ENCODE measurements at places on chromosomes 3 and 15.

DNA sequence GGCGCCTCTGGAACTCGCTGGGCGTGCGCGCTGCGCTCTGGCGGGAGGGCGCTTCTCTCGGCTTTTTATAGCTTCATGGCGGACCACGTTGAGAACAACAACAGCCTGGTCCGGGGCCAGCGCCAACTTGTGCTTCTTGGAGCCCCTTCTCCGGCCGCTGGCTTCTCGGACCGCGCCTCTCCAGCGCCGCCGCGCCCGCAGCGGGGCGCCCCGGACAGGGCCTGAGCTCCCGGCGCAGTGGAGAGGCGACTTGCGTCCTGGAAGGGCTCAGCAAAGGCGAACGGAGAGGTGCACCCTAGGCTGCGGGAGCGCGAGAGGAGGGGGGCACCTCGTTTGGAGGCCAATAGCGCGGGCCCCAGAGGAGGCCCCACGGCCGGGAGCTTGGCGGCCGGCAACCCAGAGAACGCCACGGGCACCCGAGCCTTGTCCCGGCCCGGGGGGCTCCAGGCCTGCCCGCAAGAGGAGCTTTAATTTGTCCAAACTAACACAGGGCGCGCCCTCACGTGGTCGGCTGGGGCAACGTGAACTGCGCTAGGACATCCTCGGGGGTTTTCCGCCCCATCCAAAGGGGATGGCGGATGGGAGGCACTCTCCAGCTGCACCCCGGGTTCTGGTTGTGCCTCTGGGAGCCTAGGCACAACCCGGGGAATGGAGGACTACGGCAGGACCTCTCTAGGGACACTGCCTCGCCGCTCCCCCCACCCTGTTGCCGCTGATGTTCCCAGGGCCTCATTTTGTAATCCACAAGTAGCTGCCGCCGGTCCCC is 37.8 kb downstream of the HMCES start:
- peak; percentile 94 for DNase-seq

GRCh38 chr3:174949523-174949922 is 90.4 kb downstream of the NAALADL2 start:
- DNase-seq, result no peak

DNA sequence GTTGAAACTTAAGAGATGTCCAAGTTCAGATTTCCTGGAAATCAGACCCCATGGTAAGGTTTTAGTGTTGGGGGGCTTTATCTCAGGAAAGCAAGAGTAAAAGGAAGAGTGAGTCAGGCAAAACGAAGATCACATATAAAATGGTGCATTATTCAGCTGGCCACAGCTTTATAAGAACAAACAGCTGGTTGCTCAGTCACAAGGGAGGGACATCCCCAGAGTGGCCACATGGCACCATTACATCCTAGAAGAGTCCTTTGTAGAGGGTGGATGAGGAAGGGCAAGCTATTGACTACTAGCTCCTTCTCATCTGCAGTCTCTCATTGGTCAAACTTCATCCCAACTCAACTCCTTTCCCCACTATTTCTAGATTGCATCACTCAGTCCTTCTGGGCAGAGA is 68.3 kb upstream of the COL8A1 start:
- DNase-seq, result no peak

DNA sequence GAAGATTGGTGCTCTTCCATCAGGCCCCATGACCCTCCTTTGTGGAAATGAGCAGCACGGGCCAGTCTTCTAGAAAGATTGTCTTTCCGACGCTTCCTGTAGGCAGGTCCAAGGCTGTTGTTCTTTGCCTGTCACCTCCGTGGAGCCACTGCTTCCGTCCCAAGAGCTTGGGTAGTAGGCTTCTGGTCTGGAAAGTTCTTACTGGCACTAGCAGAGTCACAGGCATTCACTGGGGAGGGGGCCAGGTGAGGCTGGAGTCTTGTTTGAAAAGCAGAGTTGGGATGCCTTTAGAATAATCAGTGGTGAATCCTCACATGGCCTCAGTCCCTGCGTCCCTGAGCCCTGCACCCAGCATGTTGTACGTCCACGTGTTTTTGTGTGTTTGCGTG is 76.2 kb upstream of the ADPGK start:
- no peak for DNase-seq

GRCh38 chr3:193842832-193843473 is 249.9 kb downstream of the OPA1 start:
- DNase-seq, result no peak

GRCh38 chr15:73052653-73053397 is 562 bp downstream of the NEO1 start:
- peak; percentile 31 for DNase-seq

GRCh38 chr15:35533130-35534110 is 12.5 kb downstream of the DPH6 start:
- no peak for DNase-seq

DNA sequence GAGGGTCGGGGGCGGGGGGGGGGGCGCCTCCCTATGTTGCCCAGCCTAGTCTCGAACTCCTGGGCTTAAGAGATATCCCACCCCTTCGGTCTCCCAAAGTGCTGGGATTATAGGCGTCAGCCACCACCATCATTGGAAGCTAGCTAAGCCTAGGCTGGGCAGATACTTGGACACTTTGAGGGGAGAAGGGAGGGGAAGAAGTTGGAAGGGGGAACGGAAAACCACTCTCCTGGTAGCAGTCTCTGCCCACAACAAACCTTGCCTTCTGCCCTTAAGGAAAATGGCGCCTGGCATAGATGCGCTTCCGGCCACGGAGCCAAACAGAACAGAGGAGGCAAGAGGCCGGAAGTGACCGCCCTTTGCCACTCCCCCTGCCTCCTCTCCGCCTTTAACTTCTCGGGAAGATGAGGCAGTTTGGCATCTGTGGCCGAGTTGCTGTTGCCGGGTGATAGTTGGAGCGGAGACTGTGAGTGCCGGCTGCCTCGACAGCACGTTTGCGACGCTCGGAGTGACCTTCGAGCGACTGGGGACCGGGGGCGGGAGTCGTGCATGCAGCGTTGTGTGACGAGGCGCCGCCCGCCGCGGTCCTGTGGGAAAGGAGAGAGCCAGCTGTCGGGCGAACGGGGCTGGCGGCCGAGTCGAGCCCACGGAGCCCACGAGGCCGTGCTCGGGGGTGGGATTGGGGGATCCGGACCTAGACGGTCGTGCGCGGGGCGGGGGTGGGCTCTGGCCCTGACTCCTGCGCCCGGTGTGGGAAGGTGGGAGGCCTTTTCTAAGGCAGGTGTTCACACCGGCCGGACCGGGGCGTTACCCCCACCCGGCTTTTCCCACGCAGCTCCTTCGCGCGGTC is at the start of gene MFN1:
Gene MFN1 (plus strand): TSS at position 365 of the 850 bp plus-strand sequence. CDS start 1,143 bp downstream, outside the sequence.
- peak; percentile 90 for DNase-seq

- no peak for DNase-seq
Measured at GRCh38 chr3:11076711-11077110, 77.6 kb upstream of the HRH1 start.

DNA sequence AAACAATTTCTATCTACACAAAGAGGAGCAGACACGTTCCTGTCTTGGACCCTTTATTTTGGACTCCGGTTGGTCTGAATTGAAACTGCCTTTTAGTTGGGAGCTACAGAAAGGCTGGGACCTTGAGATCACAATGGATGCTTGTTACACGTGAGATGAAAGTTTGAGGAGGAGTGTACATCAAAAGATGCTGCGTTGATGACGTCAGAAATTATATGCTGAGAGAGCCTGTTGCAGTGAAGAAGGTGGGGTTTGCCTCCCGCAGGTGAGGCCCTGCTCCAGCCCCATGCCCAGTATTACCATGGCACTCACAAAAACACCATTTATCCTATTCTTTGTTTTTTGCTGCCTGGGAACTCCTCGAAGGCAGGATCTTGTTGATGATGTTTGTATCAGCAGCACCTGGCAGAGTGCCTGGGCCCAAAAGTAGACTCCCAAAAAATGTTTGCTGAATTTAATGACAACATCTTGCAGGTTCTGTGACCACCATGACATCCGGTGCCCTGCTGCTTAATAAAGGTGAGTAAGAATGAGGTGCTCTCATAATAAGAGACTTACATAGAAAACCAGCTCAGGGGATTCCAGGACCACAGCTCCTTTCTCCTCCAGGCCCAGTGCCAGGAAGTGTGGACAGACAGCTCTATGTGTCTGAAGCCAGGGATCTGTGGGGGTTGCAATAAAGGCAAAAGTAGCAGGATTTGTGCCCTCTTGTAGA is 136.1 kb upstream of the UBE2E1 start:
- no peak for DNase-seq

DNA sequence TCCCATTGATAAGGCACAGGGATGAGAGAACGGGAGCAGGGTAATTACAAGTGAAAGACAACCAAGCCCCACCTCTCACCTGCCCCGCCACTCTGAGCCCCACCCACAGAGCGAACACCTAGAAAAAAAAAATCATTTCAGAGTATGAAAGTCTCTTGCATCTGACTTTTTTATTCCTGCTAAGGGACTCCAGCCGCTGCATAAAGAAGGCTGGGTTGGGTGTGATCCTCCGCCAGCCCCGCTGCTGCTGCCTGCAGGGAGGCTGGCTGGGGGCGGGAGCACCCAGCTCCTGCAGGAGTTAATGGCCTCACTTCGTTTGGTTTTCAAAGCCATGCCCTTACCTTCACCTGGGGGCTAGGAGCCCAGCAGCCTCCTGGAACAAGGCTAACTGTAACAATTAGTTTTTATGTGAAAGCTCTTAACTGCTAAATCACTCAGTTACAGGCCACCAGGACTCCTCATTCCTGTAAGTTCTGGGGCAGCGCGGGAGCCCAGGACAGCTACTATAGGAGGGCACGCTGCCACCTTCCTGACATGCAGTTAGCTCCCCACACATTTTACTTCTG is 78.0 kb upstream of the SNRPA1 start:
- DNase-seq, result no peak

GRCh38 chr3:24582431-24583403 is 88.1 kb upstream of the THRB start:
- DNase-seq, result no peak

GRCh38 chr3:30662836-30663235 is 56.4 kb downstream of the TGFBR2 start:
- DNase-seq, result no peak

- no peak for DNase-seq
Measured at GRCh38 chr3:171574556-171575240, 114.5 kb upstream of the TNIK start.

GRCh38 chr15:96011136-96011535 is 319.4 kb upstream of the NR2F2 start:
- DNase-seq, result no peak

- no peak for DNase-seq
Measured at GRCh38 chr3:159280386-159281191, 478.7 kb downstream of the MFSD1 start.

- DNase-seq, result peak; percentile 68
Measured at GRCh38 chr3:72665701-72666446, 182.4 kb downstream of the SHQ1 start.

DNA sequence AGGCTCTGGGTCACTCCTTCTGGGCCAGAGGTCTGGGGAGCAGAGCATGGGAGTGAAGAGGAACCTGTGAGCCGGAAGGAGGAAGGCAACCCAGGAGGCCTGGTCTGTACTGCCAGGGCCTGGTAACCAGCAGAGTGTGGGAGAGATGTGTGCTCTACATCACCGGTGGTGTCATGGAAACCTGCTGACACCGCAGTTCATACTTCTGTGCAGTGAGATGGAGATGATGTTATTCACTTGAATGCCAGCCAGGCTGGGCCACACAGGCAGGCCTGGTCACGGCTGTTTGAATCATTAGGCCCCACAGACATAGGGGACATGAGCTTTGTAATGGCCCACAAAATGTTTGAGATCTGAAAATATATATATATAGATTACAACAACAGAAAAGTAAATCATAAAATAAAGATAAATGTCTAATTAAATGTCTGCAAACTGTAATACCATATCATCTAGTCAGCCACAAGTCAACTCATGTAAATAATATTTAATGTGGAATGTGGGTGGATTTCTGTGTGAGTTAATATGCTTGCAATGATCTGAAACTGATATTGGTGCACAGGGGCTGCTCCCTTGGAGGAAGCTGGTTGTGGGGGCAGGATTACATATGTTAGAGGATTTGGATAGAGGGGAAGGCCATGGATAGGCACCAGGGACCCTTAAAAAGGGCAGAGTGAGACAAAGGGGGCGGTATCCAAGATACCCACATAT is 108.5 kb upstream of the PFN2 start:
- no peak for DNase-seq

DNA sequence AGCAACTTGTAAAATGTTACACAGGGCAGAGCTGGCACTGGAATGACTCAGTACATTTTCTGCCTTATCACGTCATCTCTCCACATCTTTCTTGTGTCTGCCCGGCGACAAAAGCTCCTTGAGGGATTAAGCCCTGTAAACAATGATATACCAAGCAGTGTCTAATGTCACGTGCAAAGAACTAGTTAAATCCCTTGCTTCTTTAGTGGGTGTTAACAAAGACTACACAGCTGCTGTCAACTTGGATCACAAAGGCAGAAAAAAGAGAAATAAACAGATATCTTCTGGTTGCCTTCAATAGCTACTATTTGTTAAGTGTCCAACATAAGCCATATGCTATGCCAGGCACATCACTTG is 48.1 kb upstream of the FRMD4B start:
- DNase-seq, result no peak

DNA sequence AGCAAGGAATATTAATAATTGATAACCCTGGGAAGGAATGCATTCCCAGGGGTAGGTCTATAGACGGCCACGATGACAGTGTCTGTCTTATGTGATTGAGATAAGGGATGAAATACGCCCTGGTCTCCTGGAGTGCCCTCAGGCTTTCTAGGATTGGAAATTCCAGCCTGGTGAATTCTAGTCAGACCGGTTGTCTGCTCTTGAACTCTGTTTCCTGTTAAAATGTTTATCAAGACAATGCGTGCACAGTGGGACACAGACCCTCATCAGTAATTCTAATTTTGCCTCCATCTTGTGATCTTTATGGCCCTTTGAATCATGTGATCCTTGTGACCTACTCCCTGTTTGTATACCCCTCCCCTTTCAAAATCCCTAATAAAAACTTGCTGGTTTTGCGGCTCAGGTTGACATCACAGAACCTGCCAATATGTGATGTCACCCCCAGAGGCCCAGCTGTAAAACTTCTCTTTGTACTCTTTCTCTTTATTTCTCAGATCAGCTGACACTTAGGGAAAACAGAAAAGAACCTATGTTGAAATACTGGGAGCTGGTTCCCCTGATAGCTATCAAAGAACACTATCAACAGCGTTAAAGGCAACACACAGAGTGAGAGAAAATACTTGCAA is 183.3 kb downstream of the PDE8A start:
- no peak for DNase-seq

DNA sequence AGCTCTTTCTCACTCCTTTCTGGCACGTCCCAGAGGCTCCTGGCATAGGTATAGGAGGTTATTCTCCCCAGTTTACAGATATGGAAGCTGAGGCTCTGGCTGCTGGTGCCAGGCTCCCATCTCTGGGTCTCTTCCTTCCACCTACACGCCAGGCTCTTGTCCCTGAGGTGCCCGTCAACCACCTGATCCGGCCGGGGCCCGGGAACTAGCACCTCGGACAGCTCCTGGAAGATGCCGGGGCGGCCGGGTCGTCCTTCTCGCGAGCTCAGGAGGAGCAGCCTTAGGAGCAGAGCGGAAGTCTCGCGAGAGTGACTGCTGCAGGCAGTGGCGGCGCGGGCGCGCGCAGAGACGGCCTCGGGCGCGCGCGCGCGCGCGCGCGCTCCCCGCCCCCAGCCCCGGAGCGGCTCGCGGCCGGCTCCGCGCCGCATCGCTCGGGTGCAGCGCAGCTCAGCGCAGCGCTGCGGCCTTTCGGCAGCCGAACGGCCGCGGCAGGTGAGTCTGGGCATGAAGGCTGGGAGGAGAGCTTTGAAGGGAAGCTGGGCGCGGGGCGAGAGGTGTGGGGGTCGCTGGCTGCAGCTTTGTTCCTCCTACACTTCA is at the start of gene SCAMP5:
Gene SCAMP5 (plus strand): TSS at position 382 of the 597 bp plus-strand sequence. CDS start 16,277 bp downstream, outside the sequence.
- DNase-seq, result peak; percentile 94

- no peak for DNase-seq
Measured at GRCh38 chr3:185069037-185070030, 83.5 kb downstream of the C3orf70 start.

- DNase-seq, result no peak
Measured at GRCh38 chr3:114741066-114741465, 406.0 kb downstream of the ZBTB20 start.

Measured in stimulated activated CD4-positive, alpha-beta T cell treated with anti-CD3 and anti-CD28 coated beads, Interleukin-2, amount 100 ng/mL, for 24 hours (primary cell).